ENCODE measurements at places on chromosomes 4 and X. TPM values are rescaled to one million over a fixed set of nuclear protein-coding genes. Genes with fewer than 3 reads are reported as not detected.

CSN1S1 gene
- not detected for total RNA-seq

WWC2 gene
- total RNA-seq: 12.5 TPM

SAGE1 gene
- total RNA-seq: not detected

GABRE gene
- total RNA-seq: 1.2 TPM

Measured in temporal lobe (tissue), 4 donors.